DMS53 (cell line): ENCODE measurements at places on chromosomes 7 and 10.
A peak's percentile ranks its signal among the peaks of the same experiment; 100 is the strongest.

DNA sequence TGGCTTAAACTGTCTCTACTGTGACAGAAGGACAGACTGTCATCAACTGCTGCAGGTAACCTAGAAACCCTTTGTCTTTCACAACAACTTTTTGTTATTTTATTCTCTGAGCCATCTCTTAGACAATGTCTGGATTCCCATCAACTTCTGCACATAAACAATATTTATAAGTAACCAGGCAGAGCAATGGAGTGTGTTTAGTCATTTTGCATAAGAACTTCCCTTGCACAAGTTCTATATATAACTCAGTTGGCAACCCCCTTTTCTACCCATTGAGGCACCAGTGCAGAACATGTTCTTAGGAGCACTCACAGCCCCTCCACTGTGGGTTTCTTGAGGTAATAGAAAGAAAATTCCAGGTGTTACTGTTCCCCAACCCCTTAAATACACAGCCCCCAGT is 65.0 kb upstream of the IL6 start:
- peak; percentile 39 for DNase-seq

DNA sequence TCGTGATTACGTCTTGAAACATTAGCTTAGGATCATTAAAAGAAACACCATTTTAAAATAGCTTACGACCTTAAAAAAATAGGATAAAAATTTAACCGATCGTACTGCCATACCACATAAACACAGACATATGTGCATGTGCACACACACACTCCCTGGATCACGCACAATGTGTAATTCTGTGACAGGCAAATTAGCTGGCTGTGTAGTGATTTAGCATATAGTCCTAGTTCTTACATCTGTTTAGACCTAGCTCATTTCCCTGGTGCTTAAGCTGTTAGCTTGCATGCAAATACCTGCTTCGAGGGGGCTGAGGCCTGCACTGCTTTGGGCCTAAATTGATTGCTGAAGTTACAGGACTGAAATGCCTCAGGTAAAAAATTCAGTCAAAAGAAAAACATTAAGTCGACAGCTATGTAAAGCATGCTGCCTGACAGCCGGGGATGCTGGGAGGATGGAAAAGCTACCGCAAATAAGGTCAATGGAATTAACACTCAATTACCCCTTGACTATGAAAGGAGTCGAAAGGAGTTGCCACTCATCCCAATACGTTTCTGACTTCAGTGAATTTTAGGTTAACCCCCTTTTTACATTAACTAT is 267.1 kb upstream of the FZD8 start:
- no peak for DNase-seq

DNA sequence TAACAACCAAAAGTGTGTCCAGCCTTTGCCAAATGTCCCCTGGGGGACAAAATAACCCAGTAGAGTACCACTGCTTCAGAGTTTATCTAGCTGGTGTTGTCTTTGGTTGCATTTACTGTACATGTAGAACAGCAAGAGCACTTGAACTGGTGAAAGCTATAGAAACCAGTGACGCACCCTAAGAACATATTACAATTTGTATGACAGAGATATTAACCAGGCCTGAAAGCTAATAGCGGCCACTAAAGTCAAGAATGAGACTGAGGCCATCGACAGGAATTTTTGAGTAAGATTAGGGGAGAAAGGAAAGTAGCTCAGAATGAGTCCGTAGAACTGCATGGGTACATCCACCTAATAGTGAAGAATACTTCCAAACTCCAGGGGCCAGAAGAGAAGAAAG is 236.2 kb downstream of the MTERF1 start:
- no peak for DNase-seq

- peak; percentile 81 for DNase-seq
These were observed 25.9 kb upstream of the RNF32 start for GRCh38 chr7:156614434-156615264.

DNA sequence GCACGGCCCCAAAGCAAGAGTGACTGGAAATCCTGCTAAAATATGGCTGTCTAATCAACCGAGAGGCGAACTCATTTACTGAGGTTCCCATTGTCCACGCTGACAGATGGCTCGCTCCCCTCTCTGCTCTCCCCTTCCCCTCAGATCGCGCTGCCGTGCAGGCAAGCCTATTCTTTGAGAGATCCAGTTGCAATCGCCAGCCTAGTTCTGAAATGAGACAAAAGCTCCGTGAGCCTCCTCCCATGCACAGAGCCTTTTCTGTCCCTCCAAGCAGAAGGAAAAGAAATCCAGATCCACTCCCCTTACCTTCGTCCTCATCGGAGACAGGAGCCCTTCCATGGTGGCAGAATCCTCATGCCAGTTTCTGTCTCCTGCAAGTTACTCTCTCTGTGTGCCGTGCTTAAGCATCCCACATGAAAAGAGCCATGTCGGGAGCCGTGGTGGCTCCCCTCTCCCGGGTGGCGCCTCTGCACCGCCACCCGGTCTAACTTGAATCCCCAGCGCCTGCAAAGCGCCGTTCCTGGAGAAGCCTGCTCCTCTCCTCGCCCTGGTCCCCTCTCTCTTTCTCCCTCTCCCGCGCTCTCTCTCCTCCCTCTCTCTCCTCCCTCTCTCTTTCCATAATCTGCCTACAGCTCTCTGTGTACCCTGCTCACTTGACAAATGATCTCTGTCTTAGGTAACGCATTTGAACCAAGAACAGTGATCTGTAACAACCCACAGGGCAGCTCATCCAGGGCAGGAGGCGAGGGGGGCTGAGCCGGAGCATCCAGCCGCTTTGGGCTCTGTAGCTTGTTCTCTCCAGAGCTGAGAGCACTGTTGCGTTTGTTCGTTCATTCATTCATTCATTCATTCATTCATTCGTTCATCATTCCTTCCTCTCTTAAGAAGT is 156.8 kb downstream of the FRMD4A start:
- peak; percentile 72 for DNase-seq

DNA sequence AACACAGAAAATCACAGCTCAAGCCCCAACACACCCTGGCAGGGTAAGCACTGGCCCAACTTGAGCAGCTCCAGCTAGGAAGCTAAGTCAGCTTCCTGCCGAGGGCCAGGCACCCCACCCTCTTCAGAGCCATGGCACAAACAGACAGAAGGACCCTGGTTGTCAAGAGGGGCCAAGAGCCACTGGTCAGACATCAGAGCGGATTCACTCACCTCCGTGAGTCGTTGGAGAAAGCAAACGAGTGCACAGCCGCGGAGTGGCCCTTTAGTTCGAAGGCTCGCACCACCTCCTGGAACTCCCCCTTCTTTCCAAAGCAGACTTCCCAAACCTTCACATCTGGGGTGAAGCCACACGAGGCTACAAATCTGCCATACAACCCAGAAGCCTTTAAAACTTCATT is 7.4 kb downstream of the TBL2 start:
- no peak for DNase-seq

DNA sequence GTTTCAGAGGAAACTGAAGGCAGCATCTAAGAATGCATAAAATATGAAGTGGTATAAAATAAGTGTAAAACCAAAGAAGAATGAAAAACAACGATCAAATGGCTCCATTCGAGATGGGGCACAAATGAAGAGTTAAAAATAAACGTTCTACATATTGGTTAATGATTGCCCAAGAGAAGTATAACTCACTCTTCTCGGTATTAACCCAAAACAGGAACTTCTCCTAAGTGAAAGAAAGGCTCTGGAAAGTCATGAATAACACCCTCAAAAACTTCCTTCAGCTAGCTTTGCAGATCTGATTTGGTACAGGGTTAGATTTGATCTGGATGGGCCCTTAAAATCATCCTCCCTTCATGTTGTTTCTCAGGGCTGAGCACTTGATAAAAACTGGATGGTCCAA is 94.3 kb upstream of the ADO start:
- DNase-seq: no peak

- no peak for DNase-seq
These were observed 12.9 kb downstream of the PDZD8 start for GRCh38 chr10:117362313-117362712.

DNA sequence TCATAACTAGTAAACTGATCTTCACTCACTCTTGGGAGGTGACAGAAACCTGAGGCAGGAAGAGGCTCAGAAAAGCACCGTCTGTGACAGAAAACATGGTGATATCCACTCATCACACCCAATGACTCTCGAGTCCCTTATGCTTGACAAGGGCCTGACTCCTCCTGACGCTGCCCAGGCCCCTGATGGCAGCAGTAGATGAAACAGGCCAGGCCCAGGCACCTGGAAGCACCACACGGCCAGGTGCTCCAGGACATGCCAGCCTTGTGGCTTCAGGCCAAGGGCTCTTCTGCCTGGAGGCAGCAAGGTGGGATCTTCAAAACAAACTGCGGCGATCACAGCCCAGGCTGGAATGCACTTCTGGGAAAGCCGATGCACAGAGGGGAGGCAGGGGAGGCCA is 89.3 kb downstream of the MAD1L1 start:
- DNase-seq: no peak

DNA sequence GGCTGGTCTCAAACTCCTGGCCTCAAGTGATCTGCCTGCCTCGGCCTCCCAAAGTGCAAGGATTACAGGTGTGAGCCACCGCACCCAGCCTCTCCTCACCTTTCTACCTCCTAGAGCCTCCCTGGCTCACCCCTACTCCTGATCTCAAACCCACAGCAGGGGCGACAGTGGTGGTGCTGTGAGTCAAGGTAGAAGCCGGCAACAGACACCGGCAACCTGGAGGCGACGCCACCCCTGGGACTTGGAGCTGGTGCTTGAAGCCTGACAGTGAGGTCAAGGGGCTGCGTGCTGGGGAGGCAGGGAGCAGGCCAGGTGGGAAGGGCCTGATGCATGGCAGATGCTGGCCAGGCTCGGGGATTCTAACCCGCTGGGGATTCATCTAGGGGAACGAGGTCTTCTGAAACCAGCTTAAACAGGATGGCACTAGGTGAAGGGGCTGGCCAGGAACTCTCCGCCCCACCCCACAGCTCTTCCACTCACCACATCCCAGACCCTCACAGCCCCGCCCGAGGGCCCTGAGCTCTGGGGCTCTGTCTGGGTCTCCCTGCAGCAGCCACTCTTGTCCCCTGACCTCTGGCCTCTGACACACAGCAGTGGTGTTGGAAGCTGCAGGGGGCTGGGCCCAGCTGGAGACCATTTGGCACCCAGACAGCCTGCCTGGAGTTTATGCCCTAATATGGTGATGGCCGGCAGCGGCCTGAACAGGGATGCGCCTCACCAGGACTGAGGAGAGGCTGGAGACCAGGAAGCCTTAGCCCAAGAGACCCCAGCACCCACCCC is 16.4 kb downstream of the KCNH2 start:
- DNase-seq: no peak

GRCh38 chr10:13183625-13184024 is 22.3 kb downstream of the MCM10 start:
- no peak for DNase-seq

GRCh38 chr7:50281680-50282445 is 22.7 kb upstream of the IKZF1 start:
- no peak for DNase-seq

DNA sequence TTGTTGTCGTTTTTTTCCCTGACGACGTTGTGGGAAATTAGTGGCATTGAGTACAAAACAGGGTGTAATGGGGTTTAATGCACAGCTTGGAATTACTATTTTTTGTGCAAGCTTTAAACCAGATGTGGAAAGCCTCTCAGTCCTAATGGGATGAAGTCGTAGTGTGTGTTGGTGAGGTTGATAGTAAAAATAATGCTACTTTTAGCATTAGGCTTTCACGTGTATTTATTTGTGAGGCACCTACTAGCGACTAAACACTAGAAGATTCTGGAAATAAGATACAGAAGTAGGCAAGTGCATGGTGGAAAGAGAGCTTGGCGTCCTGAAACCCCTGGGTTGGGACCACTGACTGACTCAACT is 588 bp upstream of the ORC5 start:
- no peak for DNase-seq

- DNase-seq: no peak
These were observed 219.5 kb downstream of the GLI3 start for GRCh38 chr7:42017349-42017986.

GRCh38 chr10:35927990-35928488 is 285.9 kb upstream of the FZD8 start:
- no peak for DNase-seq

DNA sequence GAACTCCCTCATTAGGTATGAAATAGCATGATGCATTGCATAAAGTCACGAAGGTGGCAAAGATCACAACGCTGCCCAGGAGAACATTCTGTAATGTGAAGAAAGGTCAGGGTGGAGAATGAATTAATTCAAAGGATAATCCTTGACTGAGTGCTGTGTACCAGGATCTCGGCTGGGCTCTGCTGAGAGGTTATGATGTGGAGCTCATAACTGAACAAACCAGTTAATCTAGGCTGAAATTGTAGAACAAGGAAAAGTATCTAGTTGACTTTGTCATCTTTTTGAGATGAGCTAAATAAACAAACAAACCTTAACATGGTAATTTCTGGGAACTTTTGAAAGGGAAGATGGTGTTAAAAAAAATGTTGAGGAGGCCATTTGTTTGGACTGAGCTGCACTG is 6.1 kb downstream of the MSMB start:
- DNase-seq: peak; percentile 84

DNA sequence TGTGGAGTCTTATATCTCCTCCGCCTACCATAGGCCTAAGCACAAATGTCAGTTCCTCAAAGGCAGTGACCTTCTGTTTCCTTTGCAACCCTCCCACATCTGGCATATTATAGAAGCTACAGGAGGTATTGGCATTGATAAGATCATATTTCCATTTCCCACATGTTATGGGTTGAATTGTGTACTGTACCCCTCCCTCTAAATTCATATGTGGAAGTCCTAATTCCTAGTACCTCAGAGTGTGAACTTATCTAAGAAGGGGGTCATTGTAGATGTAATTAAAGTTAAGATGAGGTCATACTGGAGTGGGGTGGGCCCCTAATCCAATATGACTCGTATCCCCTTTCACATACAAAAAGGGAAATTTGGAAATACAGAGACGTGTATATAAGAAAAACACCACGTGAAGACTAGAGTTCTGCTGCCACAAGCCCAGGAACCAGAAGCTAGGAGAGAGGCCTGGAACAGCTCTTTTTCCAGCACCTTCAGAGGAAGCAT is 6.1 kb upstream of the LAMB4 start:
- no peak for DNase-seq

DNA sequence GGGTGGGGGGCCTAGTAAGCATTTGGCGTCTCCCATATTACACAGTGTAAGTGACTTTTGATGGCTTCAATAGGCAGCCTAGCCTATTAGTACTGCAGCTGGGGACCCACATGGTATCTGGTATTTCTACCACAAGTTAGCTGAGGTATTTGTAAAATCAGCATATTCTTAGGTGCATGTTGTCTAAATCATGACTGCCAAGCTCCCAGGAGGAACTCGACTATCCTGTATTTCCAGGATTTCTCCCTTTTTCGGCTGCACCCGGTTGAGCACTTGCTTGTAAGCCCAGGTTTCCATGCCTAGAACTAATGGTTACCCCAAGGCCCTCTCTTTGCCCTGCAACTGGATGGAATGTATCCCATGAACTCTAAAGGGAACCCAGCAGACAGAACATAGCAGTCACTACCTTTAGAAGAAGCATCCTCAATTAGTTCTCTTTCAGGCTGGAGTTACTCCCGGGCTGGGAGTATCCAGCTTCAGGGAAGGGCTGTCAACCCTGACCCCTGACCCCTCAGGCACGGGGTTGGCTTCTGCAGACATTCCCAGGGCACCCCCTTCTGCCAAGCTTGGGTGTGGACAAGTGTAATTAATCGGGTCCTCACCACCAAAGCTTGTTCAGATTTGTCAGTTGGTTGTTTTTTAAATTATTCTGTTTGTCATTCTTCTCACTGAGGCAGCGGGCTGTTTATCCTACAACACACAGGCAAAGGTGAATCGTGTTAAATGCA is 90.3 kb upstream of the PARD3 start:
- no peak for DNase-seq

- DNase-seq: no peak
These were observed 61.9 kb upstream of the NKX6-2 start for GRCh38 chr10:132847856-132848255.

- no peak for DNase-seq
These were observed 2.4 kb downstream of the SH2D4B start for GRCh38 chr10:80540136-80540535.

- DNase-seq: no peak
These were observed 133.4 kb upstream of the ADO start for GRCh38 chr10:62671104-62671503.
